ENCODE measurements at places on chromosomes 7 and 10. TPM values are rescaled to one million over a fixed set of nuclear protein-coding genes. Genes with fewer than 3 reads are reported as not detected.

The AKR1C4 gene
- total RNA-seq: 0.30 TPM

The LFNG gene
- 15.5 TPM for total RNA-seq

The HYCC1 gene
- 18.9 TPM for total RNA-seq

The RTKN2 gene
- 0.88 TPM for total RNA-seq

The MYO3A gene
- total RNA-seq: not detected

The CADPS2 gene
- 0.13 TPM for total RNA-seq

The PRKAR2B gene
- 3.0 TPM for total RNA-seq

The HHEX gene
- total RNA-seq: 14.7 TPM

The CFAP58 gene
- total RNA-seq: 0.13 TPM

The NUTM2D gene
- total RNA-seq: 1.2 TPM

The RADIL gene
- 2.8 TPM for total RNA-seq

The NXPH1 gene
- total RNA-seq: not detected

The PDZD7 gene
- total RNA-seq: 1.4 TPM

The PDCD4 gene
- total RNA-seq: 35.0 TPM

The EPO gene
- total RNA-seq: not detected

The DYNC1I1 gene
- 0.13 TPM for total RNA-seq

The PAX2 gene
- total RNA-seq: 0.15 TPM

The GRM3 gene
- total RNA-seq: not detected

The NUDT5 gene
- total RNA-seq: 124 TPM

The FOXI2 gene
- total RNA-seq: not detected

The SLC26A5 gene
- not detected for total RNA-seq

The CALHM3 gene
- 0.60 TPM for total RNA-seq

The HOXA2 gene
- total RNA-seq: 0.84 TPM

The IMMP2L gene
- total RNA-seq: 19.7 TPM

The ATG9B gene
- 0.60 TPM for total RNA-seq

The COL13A1 gene
- 0.63 TPM for total RNA-seq

The UNC5B gene
- 0.88 TPM for total RNA-seq

The FAM237B gene
- total RNA-seq: not detected

The SPDYE3 gene
- not detected for total RNA-seq

The BTBD16 gene
- total RNA-seq: 0.82 TPM

The GPER1 gene
- 0.78 TPM for total RNA-seq

The POLR2J2 gene
- total RNA-seq: 0.27 TPM

The INTS15 gene
- total RNA-seq: 26.4 TPM

The FOXP2 gene
- not detected for total RNA-seq

The ACADSB gene
- 7.5 TPM for total RNA-seq

The CFAP69 gene
- 2.5 TPM for total RNA-seq

The RINT1 gene
- total RNA-seq: 14.3 TPM

The OLAH gene
- 0.20 TPM for total RNA-seq

The NPFFR1 gene
- not detected for total RNA-seq

The VPS41 gene
- 23.8 TPM for total RNA-seq

Data from A549 treated with CORT108297 at 1 μM for 4 hours (cell line).